ENCODE measurements at places on chromosomes 12 and 14.
A peak's percentile ranks its signal among the peaks of the same experiment; 100 is the strongest.

DNA sequence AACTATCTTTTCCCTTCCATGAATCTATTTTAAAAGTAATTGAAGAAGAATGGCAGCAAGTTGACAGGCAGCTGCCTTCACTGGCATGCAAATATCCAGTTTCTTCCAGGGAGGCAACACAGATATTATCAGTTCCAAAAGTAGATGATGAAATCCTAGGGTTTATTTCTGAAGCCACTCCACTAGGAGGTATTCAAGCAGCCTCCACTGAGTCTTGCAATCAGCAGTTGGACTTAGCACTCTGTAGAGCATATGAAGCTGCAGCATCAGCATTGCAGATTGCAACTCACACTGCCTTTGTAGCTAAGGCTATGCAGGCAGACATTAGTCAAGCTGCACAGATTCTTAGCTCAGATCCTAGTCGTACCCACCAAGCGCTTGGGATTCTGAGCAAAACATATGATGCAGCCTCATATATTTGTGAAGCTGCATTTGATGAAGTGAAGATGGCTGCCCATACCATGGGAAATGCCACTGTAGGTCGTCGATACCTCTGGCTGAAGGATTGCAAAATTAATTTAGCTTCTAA, 18.4 kb downstream of the TMPO start:
- DNase-seq: no peak

DNA sequence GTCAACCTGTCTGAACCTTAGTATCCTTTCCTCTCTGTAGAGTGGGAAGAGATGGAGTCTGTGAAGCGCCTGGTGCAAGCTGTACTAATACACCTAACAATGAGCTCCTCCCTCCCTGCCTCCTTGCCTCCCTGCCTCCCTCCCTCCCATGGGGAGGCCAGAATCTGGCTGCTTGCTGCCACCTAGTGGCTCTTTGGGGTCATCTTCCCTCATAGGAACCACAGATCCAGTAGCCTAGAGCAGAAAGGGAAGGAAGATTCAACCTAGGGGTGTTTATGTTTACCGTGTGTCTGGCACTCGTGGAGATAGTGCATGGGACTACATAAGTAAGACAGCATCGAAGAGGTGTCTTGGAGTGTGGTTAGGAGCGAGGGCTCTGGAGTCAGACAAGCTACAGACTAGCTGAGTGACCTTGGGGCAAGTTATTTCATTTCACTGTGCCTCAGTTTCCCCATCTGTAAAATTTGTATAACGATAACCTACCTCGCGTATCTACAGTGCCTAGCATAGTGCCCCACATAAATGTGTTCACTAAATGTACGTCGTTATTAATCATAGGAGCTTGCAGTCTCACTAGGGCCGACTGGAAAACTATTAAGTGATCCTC, 35.5 kb upstream of the TSPAN9 start:
- DNase-seq: peak; percentile 30

DNA sequence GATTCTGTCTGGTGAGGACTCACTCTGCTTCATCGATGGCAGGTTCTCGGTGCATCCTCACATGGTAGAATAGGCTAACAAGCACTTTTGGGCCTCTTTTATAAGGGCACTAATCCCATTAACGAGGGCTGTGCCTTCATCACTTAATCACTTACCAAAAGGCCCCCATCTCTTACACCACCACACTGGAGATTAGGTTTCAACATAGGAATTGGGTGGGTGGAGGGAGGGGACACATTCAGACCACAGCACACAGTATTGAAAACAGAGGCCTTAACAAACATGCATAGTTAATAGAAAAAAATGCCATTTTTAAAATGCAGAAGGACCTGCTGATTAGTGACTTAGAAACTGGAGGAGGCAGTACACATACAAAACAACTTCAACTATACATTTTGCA, 61.6 kb downstream of the SPPL3 start:
- DNase-seq: no peak

GRCh38 chr14:23160924-23161522, 22.4 kb downstream of the SLC7A8 start:
- DNase-seq: no peak

- DNase-seq: peak; percentile 54
Observed at GRCh38 chr12:122934722-122935121, 31.5 kb downstream of the ABCB9 start.

DNA sequence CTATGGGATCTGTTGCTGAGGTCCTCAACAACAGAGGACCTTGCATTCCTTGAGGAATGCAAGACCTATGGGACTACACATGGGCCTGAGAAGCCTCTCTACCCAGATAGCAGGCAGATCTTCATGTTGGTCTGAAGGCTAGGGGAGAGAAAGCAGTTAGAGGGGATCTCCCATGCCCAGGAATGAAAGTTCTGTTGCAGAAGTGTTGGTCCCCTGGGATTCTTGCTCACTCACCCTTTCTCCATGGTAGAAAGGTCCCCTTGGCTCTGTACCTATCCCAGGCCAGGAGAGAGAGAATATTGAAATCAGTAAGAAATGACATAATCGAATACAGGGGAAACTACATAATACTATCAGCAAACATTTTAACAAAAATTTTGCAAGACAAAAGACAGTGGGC, 16.5 kb upstream of the KLRC1 start:
- DNase-seq: no peak

GRCh38 chr12:125540580-125541204, 475.5 kb downstream of the AACS start:
- no peak for DNase-seq

GRCh38 chr14:74754157-74754556, 9.0 kb upstream of the YLPM1 start:
- DNase-seq: no peak

DNA sequence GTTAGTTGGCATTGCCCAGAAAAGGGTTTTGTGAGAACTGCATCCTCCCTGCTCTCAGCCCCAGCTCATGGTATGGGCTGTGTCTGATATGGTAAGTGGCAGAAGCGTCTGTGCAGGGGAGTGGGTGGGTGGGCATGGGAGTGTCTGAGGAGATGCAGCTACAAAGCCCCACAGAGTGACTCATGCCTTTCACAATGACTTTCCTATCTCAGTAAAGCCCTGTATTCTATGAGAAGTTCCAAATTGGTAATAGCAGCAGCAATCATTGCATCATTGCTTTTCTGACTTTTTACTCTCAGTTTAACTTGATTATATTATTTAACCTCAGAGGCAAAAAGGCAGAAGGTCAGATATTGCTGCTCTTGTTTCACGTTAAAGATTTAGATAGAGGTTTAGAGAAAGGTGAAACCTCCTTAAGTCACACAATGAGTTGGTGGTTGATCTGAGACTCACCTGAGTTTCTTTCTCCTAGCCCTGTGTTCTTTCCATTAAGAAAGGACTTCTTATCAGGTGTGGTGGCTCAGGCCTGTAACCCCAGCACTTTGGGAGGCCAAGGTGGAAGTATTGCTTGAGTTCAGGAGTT, 171.7 kb downstream of the SLC5A8 start:
- DNase-seq: peak; percentile 25

GRCh38 chr14:49550286-49551184, 35.6 kb downstream of the RPS29 start:
- DNase-seq: no peak

DNA sequence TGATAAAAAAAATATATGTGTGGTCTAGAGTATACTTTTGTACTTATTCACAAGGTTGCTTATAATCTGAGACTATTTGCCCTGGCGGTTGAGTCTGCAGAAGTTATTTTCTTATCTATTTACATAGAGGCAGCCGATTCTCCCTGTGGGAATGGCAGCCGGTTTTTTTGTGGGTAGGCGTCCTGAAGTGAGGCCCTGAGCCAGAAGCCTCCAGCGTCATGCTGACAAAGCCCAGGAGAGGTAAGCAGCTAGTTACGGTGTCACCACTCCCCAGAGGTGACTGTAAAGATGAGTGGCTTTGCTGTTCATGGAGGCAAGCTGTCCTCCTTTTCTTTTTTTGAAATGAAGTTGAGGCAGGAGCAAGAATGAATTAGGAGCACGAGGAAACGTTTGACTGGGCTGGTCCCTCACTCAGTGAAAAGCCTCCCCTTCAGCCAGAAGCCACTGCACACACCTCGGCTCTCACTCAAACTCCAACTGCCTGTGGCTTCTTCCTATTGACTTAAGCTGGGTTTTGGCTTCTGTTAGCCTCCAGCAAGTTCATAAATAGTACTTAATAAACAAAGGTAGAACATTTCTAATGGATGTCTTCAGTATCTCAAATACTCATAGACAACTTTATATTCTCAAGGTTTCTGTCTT, 21.5 kb downstream of the PAX9 start:
- DNase-seq: no peak

DNA sequence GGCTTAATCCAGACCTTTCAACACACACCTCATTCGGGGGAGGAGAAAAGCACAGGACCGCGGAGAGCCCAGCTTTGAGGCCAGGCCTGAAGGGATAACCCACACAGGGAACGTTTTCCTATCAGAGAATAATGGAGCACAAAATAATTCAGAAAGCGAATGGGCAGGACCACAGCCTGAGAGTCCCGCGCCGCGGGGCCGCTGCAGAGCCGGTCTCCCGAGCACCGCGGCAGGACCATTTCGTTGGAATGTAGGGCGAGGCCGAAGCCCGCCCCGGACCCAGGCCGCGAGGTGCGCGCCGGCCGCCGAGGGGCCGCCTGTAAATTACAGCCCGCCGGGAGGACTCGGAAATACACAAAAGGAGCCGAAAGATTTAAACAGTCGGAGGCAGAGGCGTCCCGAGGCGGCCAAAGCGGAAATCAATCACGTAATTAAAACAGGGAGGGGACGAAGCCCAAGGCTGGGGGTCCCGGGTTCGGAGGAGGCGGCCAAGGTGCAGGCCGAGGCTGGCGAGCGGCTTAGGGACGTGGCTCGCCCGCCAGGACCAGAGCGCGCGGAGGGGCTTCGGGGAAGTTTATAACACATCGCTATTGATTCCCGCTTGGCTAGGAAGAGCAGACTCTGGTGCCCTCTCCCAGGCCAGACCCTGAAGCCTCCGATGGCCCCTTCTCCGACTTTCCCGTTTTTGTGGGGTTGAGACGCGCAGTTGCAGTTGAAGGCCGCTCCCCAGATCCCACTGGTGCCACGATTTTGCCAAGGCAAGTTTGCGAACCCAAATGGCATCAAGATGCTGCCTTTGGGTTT, 6.3 kb upstream of the HOXC4 start:
- DNase-seq: no peak

- no peak for DNase-seq
Observed at GRCh38 chr14:52797653-52798052, 6.2 kb upstream of the GNPNAT1 start.

GRCh38 chr14:80560800-80561657, 349.7 kb upstream of the DIO2 start:
- no peak for DNase-seq

DNA sequence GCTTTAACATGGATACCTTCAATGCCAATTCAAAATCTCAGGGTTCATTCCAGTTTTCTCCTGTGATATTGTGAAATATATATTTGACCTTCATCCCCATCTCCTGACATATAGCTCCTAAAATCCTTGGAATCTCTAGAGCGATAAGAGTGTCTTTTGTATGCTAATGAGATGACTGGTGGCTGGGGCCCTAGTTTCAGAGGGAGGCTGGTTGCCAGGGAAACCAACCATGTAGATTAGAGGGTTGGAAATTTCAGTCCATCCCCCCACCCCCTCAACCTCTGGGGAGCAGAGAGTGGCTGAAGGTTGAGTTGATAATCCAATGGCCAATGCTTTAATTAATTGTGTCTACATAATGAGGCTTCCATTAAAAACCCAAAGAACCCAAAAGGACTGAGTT, 59.4 kb downstream of the SDR9C7 start:
- no peak for DNase-seq

GRCh38 chr14:64246688-64247087, 47.5 kb downstream of the ESR2 start:
- DNase-seq: no peak

DNA sequence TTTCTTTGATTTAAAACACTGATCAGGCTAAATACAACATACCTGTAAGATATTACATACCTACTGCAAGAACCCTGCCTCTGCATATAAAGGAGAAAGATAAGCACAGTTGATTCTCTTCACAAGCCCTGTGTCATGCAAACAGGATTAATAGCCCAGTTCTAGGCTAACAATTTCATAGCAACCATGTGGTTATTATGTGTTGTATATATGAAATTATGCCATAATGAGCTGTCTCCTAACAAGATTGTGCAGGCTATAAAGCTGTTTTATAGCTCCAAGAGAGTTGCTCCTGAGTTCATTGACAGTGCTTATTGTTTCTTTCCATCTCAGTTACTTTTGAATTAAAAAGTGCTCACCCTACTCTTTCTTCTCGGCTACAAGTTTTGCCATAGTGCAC, 609.3 kb downstream of the DIO2 start:
- no peak for DNase-seq

DNA sequence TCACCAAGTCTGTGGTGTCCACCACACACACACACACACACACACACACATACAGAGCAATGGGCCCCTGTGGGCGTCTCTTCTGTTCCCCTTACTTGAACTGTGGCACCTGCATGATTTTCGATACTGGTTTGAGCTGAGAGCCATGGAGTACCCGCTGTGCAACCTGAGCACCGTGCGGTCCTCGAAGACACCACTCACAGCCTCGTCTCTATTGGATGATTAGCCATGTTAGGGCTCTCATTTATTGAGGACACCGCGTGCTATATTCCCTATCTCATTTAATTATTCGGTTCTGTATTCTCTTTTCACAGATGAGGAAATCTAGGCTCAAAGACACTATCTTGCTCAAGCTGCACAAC, 623 bp upstream of the C14orf132 start:
- no peak for DNase-seq

DNA sequence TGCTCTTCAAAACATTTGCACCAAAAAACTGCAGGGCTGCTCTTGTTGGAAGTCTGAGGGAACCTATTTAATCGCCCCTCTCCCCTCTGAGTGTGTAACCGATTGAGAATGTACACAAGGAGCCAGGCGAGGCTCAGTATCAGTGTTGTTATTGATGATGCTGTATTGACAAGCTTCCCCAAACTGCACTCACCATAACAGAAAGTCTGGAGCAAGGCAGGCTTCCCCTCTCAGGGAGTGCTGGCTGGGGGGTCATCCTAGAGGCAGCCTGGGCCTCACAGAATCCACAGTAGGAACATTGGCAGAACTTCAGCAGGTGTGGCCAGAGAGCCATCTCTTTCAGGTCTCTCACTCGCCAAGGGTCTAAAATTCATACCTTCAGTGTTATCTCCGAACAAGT, 58.1 kb upstream of the TUNAR start:
- DNase-seq: no peak

DNA sequence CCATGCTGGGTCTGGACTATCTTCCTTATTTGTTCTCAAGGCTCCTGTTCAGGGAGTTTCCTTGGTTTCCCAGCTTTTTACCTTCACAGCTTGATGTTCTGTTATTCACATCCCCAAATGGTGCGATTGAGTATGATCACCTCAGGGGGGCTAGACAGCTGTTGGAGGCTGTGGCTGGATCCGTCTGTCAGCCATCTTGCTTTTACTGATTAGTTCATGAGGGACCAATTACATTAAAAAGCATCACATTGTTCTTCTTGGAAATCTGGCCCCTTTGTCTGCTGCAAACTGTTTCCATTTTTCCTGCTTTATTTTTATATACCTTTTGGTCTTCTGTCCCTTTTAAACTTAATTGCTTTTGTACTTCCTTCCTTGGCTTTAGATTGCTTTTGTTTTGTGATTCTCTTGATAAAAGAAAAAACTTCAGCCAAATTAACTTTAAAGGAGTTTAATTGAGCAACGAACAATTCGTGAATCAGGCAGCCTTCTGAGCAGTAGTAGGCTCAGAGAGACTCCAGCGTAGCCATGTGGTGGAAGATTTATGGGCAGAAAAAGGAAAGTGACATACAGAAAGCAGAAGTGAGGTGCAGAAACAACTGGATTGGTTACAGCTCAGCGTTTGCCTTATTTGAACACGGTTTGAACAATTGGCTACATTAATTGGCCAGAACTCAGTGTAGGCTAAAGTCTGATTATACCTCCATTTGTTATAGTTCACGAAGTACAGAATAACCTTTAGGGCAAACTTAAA, 208.7 kb downstream of the AEBP2 start:
- DNase-seq: no peak
